ENCODE measurements at places on chromosomes 5 and 9.

DNA sequence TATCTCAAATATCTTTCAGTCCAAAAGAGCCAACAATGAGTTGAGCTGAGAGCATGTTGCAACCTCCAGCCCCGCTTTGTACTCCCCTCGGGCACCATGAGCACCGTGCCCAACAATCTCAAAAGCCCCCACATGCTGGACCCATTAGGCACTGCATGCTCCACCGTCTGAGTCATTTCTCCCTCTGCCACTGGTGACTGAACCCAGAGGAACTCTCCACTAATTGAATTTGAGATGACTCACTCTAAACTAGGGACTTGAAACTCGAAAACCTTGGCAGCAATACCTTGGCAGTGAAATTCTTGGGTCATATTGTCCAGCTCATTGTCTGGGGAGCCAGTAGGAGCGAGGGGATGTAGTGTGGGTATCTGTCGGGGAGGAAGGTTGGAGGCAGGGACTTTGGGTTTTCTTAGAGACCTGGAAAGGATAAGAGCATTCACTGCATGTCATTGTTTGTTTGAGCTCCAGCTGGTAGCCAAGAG lies 49.9 kb upstream of the SLIT3 start:
- no peak for DNase-seq

DNA sequence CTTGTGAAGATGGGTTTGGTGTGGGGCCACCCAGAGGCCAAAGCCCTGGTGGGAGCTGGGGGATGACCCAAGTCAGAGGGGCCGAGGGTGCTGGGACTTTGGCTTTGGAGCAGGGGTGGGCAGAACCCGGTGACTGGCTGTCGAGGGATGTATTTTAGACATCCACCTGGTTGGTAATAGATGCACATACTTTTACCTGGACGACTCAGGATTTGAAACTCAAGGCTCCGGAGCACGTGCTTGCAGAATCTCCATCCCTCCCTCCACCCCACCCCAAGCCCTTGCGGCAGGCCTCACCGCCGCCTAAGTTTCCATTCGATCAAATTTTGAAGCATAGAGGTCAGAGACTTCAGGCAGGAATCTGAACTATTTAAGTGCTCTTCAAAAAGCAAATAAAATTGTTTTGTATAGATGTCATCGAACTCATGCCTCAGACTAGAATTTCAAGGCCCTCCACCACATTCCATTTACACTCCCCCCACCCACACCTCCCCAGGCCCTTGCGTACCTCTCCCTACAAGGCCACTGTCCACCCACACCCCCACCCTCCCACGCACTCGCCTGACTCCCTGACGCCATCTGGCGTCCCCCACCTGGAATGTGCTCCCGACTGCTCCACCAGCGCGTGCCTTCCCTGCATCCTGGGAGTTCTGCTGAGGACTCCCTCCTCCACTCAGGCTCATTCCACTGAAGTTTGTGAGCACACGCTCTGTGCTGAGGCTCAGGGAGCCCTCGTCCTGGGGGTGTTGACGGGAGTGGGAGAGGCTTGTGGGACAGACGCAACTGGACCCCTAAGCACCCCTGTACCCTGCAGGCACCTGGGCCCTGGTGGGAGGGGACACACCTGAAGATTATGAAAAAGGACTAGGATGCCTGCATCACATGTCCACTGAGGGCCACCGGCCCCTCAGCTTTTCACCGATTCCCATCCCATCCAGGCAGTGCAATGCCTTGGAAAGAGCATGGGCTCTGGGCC lies 56.4 kb upstream of the RPL26L1 start:
- DNase-seq = no peak

DNA sequence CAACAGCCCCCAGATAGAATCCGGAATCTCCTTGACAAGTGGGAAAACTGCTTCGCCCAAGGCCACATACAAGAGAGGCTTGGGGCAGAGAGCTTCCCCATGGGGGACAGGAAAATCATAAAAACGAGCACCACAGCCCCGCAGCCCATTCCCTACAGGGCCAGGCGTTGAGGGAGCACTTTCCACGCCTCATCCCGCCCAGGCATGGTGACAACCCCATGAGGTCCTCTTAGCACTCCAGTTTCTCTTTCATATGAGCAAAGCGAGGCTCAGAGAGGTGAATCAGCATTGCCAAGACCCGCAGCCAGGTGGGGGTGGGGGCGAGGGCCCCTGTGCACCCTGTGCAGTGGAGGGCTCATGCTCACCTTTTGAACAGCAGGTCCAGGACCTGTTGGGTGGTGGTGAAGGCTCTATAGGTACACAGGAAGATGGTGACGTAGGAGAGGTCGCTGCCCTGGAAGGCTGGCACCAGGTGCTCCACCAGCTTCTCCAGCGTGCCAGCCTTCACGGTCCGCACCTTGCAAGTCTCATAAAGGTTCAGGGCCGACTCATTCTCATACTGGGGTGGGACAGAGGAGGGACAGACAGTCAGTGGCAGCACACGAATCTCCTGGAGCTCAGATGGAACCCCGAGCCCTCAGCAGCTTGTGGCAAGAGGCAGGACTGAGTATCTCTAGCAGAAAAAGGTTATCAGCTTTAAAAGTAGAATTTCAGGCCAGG lies 10.9 kb downstream of the RALGDS start:
- DNase-seq = no peak

DNA sequence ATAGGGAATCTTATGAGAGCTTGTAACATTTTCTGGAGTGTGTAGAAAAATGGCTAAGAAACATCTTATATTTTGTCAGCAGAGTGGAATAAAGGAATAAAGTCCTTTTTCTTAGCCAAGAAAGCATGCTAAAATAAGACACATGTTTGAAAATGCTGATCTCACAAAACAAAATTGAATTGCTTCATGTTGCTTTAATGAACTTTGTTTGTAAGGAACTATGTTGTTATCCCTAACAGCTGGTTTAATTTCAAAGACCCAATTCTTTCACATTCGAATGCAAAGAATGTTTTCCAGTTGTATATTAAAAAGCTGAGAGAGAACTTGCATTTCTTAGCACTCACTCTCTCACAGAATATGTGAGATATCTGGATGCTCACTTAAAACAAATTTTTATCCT lies 107.6 kb downstream of the MUSK start:
- DNase-seq = no peak

- DNase-seq = no peak
Observed at GRCh38 chr5:126677121-126677520, 76.4 kb downstream of the PHAX start.

DNA sequence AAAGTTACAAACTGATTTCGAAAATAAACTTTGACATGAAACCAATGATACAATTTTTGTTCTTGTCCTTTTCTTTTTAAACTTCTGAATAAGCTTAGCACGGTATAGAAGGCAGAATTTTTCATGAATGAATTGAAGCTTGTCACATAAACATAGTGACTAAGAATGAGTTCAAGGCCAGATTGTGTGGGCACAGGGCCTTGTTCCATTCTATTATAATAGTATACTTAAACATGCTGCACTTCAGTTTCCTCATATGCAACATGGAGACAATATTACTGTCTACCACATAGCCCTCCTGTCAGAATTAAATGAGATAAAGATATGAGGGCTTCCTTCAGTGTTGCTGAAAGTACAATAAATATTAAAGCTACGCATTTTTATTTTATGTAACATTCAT lies 204.2 kb upstream of the HAPLN1 start:
- DNase-seq = no peak

- no peak for DNase-seq
Observed at GRCh38 chr9:76900884-76901440, 5.0 kb downstream of the PRUNE2 start.

DNA sequence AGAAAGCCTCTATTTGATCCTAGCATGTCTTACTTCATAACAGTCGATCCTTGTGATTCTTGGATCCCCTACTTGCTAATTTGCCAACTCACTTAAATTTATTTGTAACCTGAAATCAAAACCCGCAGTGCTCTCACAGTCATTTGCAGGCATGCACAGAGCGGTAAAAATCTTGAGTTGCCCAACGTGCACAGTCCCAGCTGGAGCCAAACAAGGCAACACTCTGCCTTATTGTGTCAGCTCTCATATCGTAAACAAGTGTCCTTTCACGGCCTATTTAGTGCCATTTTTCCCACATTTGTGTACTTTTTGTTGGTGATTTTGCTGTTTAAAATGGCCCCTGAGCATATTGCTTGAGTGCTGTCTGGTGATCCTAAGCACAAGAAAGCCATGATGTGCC lies 511.3 kb upstream of the WWC1 start:
- DNase-seq = no peak

- no peak for DNase-seq
Observed at GRCh38 chr9:80648336-80648735, 1041.0 kb downstream of the TLE1 start.

DNA sequence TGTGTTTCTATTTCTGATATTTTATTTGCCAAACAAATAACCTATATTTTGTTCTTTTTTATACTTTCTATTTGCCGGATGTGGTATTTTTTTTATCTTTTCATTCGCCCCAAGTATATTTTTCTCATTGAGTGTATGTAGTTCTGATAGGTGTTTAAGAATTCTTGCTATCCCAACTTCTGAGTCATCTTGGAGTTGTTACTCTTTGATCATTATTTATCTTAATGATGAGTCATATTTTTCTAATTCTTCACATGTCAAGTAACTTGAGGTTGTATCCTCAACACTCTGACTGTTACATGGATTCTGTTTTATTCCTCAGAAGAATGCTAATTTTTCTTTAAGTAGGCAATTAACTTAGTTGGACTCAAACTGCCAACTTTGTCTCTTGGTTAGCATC lies 498.1 kb downstream of the TLE1 start:
- DNase-seq = no peak

DNA sequence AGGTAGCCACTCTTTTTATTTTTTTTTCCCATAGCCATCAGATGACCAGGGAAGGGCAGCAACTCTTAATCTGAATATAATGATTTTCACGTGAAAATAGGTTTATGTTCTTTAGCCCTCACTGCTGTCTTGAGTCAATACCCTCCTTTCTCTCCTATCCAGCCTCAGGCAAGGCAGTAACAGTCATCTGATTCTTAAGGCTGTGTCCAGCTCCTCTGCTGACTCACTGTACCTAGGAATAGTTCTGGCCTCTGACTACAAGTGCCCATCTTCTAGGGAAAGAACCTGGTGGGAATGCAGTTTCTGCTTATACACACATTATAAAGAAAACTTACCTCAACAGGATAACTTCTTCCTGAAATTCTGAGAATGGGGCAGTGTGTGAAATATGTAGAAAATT lies 30.7 kb downstream of the DHX29 start:
- DNase-seq = no peak

- DNase-seq = no peak
Observed at GRCh38 chr5:31530541-31531265, 1.2 kb downstream of the DROSHA start.

DNA sequence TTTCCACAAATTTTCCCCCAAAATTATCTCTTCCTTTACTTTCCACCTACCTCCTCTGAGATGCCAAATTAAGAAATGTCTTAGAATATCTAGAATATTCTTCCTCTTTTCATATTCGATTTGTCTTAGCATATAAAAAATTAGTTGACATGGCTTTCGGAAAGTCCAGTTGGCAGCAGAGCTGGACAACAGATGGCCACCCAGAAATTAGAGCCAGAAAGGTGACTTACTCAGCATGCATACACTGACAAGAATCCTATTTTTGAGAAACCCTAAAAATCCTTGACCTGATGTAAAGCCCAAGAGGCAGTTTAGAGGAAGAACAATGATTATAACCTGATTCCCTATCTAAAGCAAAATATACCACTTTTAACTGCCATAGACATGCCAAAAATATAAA lies 22.0 kb downstream of the TMEM167A start:
- no peak for DNase-seq

DNA sequence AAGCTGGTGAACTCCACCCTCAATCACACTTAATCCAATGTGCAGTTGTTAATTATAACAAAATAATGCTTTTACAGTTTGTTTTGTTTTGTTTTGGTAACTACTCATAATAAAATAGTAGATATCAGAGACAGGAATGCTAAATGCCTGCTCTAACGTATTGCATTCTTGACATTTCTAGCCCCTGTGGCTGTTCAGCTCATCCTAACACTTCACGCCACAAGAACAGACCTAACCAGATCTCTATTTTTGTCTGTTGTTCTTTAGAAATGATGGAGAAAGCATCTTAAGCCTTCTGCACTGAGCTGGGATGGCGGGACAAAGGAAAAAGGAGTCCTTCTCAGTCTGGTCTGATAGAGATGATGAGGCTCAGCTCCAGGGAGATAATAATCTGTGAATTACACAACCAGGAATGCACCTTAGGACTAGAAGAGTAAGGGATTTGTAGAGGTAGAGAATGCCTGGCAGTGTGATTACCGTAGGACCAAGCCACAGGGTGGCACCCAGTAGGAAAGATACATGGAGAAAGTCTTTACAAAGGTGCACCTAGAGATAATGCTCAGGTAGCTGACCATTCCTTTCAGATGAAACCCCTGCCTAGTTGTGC lies 628.8 kb downstream of the PDE4D start:
- DNase-seq = no peak

- no peak for DNase-seq
Observed at GRCh38 chr5:112317866-112318265, 101.2 kb downstream of the EPB41L4A start.

GRCh38 chr9:37350486-37351190 lies 71.9 kb upstream of the GRHPR start:
- no peak for DNase-seq

- DNase-seq = no peak
Observed at GRCh38 chr5:153517241-153517611, 26.8 kb downstream of the GRIA1 start.

DNA sequence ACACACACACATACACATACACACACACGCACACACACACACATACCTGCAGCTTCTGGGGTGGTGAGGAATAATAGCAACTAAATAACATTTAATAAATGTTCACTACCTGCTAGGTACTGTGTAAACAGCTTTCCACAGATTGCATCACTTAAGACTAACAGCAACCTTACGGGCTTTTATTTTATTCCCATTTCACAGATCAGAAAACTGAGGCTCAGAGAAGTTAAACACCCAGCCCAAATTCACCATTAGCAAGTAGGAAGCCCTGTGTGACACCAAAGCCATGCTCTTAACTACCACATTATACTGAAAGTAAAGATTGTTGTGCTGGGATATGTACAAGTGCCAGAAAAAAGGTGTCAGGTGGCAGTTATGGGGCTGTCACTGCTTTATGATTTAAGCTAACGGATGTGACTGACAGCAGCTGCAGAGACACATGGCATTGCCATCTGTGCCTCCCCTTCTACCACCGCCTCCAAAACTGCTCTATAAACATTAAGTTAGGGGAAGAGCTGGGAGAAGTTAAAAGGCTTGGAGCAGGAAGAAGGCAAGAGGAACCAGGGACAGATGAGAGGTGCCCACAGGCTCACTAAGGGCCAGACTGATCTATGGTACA lies 13.6 kb downstream of the MTMR12 start:
- DNase-seq = no peak

DNA sequence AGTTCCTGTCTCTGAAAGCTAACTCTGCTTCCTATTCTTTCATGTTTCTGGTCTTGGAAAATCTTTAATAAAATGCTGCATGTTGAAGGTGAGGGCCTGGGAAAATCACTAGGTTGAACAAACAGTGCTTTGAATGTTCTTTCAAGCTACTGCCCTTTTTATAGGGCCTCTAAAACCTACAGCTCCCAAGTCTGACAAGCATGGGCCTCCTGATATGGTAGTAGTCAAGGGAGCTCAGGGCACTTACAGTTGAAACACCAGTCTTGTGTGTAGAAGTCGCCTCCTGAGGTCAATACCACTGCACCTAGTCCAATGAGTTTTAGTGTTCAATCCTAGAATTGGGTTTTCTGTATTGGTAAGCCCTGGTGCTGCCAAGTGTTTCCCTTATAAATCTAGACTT lies 20.5 kb downstream of the VLDLR start:
- no peak for DNase-seq

Measured in activated T-cell treated with anti-CD3 and anti-CD28 coated beads for 4 hours (primary cell).